Fibroblast of pulmonary artery (primary cell): ENCODE measurements at places on chromosomes 2 and 18.

DNA sequence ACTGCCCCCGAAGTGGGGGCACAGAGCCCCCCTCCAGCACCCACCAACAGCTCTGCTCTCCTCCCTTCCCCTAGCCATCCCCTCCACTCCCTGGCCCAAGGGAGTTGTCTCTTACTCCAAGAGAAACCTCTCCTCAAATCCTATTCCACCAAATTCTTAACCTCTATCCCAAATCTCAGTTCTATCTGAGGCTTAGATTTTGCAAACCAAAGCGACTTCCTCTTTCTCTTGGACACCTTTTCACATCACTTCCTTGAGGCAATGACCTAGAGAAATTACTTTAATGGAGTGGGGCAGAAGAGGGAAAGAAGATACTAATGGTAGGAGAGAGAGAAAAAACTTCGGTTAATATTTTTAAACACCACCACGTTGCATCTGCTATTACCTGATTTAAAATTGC is 167.2 kb downstream of the SS18 start:
- DNase-seq: no peak

- DNase-seq: no peak
These were observed 86.0 kb downstream of the SPP2 start for GRCh38 chr2:234136461-234136860.

DNA sequence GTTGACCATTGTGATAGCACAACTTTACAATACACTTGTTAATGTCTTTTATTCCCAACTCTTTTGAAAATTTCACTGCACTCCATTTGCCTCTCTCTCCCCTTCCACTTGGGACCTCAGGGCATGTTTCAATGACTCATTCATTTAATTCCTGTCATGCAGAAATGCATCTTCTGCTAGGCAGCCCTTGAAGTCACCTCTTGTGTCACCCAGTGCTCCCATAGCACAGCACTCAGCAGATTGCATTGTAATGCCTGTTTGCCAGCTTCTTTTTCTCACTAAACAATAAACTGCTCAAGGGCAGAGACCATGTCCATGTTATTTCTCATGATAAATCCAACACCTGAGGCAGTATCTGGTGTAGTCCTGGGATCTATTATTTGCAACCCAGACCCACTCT is 85.9 kb upstream of the ACSL3 start:
- DNase-seq: no peak

GRCh38 chr2:101827246-101827645 is 129.7 kb downstream of the MAP4K4 start:
- DNase-seq: peak; percentile 88

DNA sequence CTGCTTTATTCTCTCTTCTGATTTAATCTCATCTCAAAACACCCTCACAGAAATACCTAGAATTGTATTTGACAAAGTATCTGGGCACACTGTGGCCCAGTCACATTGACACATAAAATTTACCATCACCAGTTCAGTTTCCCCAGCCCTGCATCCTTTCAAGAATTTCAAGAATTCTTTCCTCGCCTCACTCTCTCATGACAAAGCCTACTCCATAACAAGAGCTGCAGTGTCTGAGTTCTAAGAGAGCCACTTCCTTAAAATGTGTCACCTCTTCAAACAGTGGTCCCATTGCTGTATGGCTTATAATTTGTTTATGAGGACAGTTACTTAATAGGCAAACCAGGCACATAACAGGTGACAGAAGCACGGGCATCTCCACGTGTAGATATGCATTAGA is 90.9 kb upstream of the STK39 start:
- DNase-seq: no peak

GRCh38 chr2:151770995-151771394 is 36.7 kb upstream of the NEB start:
- DNase-seq: no peak

GRCh38 chr2:46202453-46202852 is 94.8 kb upstream of the EPAS1 start:
- DNase-seq: no peak

- DNase-seq: no peak
These were observed 182.7 kb upstream of the EPC2 start for GRCh38 chr2:148461876-148462275.

DNA sequence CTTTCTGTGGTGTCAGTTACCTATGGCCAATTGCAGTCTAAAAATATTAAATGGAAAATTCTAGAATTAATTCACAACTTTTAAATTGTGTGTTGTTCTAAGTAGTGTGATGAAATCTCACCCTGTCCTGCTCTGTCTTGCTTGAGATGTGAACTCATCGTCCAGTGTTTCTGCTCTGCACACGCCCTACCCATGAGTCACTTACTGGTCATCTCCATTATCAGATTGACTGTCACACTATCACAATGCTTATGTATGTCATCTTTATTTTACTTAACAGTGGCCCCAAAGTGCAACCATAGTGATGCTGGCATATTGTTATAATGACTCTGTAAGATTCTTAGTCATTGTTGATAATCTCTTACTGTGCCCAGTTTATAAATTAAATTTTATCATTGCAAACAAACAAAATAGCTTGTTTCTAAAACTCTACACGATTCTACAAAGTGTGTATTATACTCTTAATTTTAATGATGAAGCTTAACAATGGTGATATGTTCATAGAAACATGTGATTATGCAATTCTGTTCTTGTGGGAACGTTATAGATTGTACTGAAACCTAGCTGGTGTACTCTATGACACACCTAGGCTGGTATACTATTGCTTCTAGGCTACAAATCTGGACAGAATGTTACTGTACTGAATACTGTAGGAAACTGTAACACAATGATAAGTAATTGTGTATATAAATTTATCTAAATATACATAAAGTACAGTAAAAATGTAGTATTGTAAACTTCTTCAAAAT is 1086.8 kb upstream of the PIK3C3 start:
- peak; percentile 98 for DNase-seq

DNA sequence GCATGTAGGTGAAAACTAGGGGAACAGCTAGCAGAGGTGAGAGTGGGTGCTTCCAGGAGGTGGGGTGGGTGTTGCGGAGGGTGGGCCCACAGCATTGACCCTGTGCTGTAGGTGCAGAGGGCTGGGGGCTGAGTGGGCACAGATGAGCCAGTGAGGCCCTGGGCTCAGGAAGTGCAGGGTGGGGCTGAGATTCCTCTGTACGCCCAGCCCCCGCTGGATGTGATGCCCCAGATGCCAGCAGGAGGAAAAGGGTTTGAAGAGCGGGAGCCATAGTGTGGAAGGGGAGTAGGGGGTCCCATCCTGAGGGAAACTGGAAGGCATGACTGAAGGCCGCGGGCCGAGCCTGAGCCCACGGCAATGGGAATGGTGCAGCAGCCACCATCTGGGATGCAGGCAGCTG is 14.1 kb upstream of the OTOS start:
- DNase-seq: no peak

DNA sequence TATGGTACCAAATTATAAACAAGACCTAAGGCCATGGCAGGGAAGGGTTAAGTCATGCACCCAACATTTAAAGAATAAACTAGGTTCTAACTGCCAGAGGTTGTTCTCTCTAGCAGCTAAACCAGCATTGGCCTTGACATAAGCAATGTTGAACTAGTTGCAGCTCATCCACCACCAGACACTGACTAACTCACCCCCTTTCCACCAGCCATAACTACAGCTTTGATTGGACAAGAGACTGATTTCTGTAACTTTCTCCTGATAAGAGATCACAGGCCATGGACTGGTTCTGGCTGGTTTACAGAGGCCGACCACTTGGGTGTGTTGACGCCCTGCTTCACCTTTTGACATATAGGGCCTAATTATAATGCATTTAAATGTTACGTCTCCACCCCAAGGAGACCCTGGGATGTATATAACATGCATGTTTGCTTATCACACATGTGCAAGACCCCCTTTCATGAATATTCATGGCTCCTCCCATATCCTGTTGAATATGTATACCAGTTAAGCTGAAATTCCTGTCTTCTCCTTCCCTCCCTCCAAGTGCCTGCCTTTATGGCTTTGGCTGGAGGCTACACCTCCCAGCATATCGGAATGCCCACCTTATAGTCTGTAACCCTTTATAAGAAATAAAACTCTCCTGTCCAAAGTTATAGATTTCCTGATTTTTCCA is 75.9 kb downstream of the MRPS9 start:
- DNase-seq: no peak

DNA sequence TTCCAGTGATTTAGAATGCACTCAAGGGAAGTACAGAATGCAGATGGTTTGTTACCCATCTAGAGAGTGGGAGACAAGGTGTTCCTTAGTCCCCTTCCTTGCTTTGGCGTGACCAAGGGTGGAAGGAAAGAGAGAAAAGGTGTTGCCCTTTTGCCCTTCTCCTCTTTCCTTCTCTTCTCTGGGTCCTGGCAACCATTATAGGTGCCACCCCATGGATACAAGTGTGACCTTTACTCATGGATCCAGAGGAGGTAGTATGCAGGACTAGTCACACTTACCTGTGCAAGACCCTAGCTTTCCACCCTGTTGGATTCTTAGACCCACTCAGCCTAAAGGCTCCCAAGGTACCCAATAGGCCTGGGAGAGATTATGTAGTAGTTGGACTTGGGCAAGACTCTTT is 11.6 kb upstream of the RBFA start:
- DNase-seq: peak; percentile 44

DNA sequence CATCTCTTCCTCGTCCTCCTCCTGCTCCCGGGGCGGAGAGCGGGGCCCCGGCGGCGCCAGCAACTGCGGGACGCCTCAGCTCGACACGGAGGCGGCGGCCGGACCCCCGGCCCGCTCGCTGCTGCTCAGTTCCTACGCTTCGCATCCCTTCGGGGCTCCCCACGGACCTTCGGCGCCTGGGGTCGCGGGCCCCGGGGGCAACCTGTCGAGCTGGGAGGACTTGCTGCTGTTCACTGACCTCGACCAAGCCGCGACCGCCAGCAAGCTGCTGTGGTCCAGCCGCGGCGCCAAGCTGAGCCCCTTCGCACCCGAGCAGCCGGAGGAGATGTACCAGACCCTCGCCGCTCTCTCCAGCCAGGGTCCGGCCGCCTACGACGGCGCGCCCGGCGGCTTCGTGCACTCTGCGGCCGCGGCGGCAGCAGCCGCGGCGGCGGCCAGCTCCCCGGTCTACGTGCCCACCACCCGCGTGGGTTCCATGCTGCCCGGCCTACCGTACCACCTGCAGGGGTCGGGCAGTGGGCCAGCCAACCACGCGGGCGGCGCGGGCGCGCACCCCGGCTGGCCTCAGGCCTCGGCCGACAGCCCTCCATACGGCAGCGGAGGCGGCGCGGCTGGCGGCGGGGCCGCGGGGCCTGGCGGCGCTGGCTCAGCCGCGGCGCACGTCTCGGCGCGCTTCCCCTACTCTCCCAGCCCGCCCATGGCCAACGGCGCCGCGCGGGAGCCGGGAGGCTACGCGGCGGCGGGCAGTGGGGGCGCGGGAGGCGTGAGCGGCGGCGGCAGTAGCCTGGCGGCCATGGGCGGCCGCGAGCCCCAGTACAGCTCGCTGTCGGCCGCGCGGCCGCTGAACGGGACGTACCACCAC is 2.1 kb downstream of the GATA6 start:
- DNase-seq: peak; percentile 23

- DNase-seq: peak; percentile 60
These were observed 47.7 kb downstream of the PRKCE start for GRCh38 chr2:45699032-45699658.
